GM23248 (cell line): ENCODE measurements at places on chromosomes 5 and 9. TPM values are rescaled to one million over a fixed set of nuclear protein-coding genes. Genes with fewer than 3 reads are reported as not detected.

The GPX8 gene
- total RNA-seq = 233 and 241 TPM in 2 replicates

The CCNJL gene
- total RNA-seq = 0.43 TPM in 1 of 2 replicates, not detected in the other

The NRG2 gene
- not detected in 2 replicates for total RNA-seq

The C6 gene
- total RNA-seq = not detected in 2 replicates

The DPYSL3 gene
- 34.3 and 42.8 TPM in 2 replicates for total RNA-seq

The ANXA2R gene
- 0.13 and 1.2 TPM in 2 replicates for total RNA-seq

The BASP1 gene
- total RNA-seq = 121 and 124 TPM in 2 replicates

The GFRA3 gene
- total RNA-seq = not detected in 2 replicates

The KIF24 gene
- total RNA-seq = 1.1 and 1.6 TPM in 2 replicates

The C8G gene
- not detected in 2 replicates for total RNA-seq

The SLC6A3 gene
- not detected in 2 replicates for total RNA-seq

- peaks cover 6% of the 10 kb centered on the region; the same call in 1 of the 2 replicates for H3K36me3 ChIP-seq
- H3K4me1 ChIP-seq = no peaks in the 10 kb centered on the region
- no peaks in the 10 kb centered on the region for H3K27me3 ChIP-seq
- no peak overlapping the region for H3K27ac ChIP-seq
Observed at GRCh38 chr9:35976726-35977125, 18.8 kb upstream of the OR2S2 start.

- H3K27me3 ChIP-seq = no peaks in the 10 kb centered on the region
- no peak overlapping the region for H3K27ac ChIP-seq
- H3K4me3 ChIP-seq = no peak overlapping the region
- no peaks in the 10 kb centered on the region for H3K36me3 ChIP-seq
- no peak for DNase-seq
- H3K4me1 ChIP-seq = no peaks in the 10 kb centered on the region
Observed at GRCh38 chr9:130590305-130590704, 10.9 kb downstream of the FUBP3 start.

- no peak for DNase-seq
- H3K4me3 ChIP-seq = no peak overlapping the region
- H3K27me3 ChIP-seq = peaks cover 14% of the 10 kb centered on the region
Observed at GRCh38 chr5:180128671-180129261, 57.2 kb upstream of the RNF130 start.

DNA sequence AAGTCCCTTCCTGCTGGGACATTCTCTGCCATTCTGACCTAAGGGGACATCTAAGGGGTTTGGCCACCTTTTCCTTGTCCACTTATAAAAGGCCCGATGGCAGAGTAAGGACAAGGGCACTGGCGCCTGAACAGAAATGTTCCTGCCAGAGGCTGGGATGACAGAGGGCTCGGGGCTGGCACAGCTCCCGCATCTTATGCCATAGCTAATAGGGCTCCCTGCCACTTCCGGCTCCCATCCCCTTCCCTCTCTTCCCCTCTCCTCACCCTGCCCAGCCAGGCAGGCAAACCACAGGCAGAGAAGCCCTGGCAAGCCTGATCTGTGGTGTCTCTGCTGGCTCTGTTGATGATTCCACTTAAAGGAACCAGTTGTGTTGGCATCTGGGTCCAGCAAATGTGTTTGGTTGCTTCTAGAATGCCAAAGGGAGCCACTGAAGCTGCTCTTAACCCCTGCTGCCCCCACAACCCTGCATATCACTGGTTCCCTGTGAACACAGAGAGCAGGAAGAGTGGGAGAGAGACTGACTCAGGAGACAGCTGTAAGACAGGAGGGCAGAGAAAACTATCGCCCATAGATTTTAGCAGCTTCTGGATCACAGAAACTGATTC, 18.4 kb upstream of the ADRA1B start:
- no peaks in the 10 kb centered on the region for H3K36me3 ChIP-seq
- no peak overlapping the region for H3K4me3 ChIP-seq
- DNase-seq = peak; percentile 28
- H3K27me3 ChIP-seq = no peaks in the 10 kb centered on the region

DNA sequence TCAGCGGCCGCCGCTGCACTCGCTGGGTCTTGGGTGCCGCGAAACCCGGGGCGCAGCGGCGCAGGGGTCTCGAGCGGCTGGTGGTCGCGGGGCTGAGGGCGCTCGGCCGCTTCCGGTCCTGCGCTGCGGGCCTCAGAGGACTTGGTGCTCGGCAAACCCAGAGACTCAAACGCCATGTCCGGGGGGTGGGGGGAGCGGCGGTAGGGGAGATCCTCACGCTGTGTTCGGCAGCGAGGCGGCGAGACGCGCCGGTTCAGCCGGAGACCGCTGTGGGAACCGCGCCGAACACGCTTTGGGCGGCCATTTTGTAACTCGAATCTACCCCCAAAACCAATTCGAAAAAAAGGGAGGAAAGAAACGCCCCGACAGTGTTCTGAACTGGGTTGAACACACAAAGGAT, 317.5 kb upstream of the CDH18 start:
- no peaks in the 10 kb centered on the region for H3K36me3 ChIP-seq
- H3K27me3 ChIP-seq = no peaks in the 10 kb centered on the region
- H3K4me1 ChIP-seq = no peaks in the 10 kb centered on the region
- no peak overlapping the region for H3K4me3 ChIP-seq

DNA sequence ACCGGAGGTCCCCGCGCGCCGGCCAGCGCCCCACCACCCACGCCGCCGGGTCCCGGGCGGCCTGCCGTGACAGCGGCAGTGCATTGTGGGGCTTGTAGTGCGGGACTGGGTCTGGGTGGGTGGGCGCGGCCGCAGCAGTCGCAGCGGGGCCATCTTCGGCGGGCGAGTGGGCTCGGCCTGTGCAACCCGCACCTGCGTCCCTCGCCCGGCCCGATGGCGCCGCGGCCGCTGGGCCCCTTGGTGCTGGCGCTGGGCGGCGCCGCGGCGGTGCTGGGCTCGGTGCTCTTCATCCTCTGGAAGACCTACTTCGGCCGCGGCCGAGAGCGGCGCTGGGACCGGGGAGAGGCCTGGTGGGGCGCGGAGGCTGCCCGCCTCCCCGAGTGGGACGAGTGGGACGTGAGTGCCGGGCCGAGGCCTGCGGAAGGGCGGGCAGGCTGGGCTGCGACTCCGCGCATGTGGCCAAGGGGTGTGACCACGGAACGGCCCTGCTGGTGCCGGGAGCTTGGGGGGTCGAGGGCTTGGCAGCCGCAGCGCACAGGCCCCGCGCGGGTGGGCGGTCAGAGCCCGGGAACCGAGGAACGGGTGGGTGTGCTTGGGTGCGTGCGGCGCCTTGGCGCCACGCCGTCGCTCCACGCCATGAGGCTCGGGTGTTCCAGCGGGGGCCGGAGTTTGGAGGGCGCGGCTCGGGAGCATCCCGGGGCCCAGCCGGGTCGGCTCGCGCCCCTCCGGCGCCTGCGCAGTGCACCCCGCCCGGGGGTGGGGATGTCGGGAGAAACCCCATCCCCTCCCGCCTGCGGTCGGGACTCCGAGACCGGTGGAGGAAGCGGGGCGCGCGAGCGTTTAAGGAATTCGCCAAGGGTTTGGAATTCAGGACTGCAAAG, at the start of gene ARL10:
TSS of gene ARL10 (plus strand) at position 137 of the 881 bp plus-strand sequence. CDS start at position 214, 77 bp downstream.
- no peaks in the 10 kb centered on the region for H3K4me1 ChIP-seq
- H3K36me3 ChIP-seq = 0 out of 2 replicates have a peak, but pooled peaks cover 7% of the 10 kb centered on the region
- H3K27ac ChIP-seq = peak within 1 kb of the TSS; percentile 74
- H3K4me3 ChIP-seq = peak within 1 kb of the TSS; percentile 78

DNA sequence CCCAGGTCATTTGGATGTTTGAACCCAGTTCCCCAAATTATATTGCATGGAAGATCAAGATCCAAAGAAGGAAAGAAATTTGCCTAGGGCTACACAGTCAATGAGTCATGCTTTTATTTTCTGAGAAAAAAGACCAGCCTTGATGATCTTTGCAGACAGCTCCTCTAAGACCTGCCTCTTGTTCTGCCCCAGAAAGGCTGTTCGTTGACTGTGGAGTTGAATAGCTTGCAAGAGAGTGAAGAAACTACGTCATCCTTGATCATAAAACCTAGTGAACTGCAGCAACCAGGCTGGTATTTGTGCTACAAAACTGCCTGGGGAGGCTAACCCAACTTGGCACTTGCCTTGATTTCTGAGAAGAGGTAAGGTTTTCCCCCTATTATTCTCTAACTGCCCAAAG, 263.9 kb downstream of the PAPPA start:
- DNase-seq = peak; percentile 15
- no peaks in the 10 kb centered on the region for H3K27me3 ChIP-seq
- no peak overlapping the region for H3K4me3 ChIP-seq
- H3K36me3 ChIP-seq = no peaks in the 10 kb centered on the region

DNA sequence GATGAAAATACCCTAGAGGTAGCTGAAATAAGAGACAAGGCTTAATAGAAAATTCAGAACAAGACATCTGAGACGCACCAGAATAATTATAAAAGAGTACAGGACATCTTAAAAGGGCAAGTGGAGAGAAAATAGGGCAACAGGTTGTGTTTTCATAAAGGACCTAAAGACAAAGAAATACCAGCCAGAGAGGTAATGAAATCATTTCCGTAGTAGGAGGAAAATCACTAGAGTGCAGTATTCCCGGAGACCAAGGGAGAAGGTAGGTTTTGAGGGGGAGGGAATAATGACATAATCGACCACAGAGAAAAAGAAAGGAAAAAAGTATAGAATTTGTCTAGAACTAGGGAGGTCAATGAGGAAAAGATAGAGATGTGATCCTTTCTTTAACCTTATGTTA, 26.2 kb upstream of the CTNNAL1 start:
- H3K27ac ChIP-seq = no peak overlapping the region
- no peaks in the 10 kb centered on the region for H3K27me3 ChIP-seq
- H3K4me3 ChIP-seq = no peak overlapping the region
- H3K36me3 ChIP-seq = peaks cover 13% of the 10 kb centered on the region; the same call in 1 of the 2 replicates

GRCh38 chr5:169728-170094, 21.6 kb upstream of the LRRC14B start:
- no peak overlapping the region for H3K4me3 ChIP-seq
- peaks cover 5% of the 10 kb centered on the region for H3K27me3 ChIP-seq
- no peaks in the 10 kb centered on the region for H3K36me3 ChIP-seq

DNA sequence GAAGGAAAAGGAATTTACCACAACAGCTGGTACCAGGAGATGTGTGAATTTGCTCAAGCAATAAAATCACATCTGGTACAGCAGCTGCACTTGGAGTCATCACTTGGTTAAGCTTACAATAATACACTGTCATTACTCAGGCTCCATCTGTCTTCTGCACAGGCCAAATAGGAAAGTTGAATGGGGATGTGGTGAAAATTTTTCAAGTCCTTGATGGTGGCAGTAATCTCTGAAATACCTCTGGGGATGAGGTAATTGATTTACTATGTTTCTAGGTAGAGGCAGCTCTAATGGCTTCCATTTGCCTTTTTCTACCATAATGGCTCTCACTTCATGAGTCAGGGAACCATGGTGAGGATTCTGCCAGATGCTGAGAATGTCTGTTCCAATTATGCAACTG, 206.8 kb upstream of the ATP10B start:
- no peaks in the 10 kb centered on the region for H3K36me3 ChIP-seq
- no peak for DNase-seq
- no peak overlapping the region for H3K27ac ChIP-seq
- no peak overlapping the region for H3K4me3 ChIP-seq
- H3K4me1 ChIP-seq = no peaks in the 10 kb centered on the region

DNA sequence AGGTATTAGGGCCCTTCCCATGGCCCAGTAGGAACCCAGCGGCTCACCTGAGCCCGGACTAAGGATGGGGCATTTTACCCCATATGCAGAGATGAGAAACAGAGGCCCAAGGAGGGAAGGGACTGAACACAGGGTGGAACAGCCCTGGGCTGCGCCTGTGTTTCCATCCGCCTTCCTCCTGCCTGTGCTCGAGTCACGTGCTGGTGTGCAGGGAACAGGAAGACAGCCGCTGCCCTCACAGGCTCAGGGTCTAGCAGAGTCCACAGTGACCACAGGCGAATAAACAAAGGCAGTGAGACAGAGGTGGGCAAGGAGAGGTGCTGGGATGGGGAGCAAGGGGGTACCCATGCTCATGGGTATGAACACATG, 129.4 kb downstream of the C9orf50 start:
- no peaks in the 10 kb centered on the region for H3K36me3 ChIP-seq
- H3K27me3 ChIP-seq = no peaks in the 10 kb centered on the region
- H3K27ac ChIP-seq = no peak overlapping the region
- H3K4me1 ChIP-seq = peaks cover 53% of the 10 kb centered on the region
- no peak for DNase-seq

GRCh38 chr5:95941756-95942155, 19.9 kb downstream of the ELL2 start:
- no peak for DNase-seq
- peaks cover 86% of the 10 kb centered on the region for H3K4me1 ChIP-seq
- H3K27me3 ChIP-seq = no peaks in the 10 kb centered on the region
- H3K27ac ChIP-seq = peak overlapping the region; percentile 15
- H3K36me3 ChIP-seq = peaks cover 79% of the 10 kb centered on the region
- peak overlapping the region; percentile 22; the same call in 1 of the 2 replicates for H3K4me3 ChIP-seq

DNA sequence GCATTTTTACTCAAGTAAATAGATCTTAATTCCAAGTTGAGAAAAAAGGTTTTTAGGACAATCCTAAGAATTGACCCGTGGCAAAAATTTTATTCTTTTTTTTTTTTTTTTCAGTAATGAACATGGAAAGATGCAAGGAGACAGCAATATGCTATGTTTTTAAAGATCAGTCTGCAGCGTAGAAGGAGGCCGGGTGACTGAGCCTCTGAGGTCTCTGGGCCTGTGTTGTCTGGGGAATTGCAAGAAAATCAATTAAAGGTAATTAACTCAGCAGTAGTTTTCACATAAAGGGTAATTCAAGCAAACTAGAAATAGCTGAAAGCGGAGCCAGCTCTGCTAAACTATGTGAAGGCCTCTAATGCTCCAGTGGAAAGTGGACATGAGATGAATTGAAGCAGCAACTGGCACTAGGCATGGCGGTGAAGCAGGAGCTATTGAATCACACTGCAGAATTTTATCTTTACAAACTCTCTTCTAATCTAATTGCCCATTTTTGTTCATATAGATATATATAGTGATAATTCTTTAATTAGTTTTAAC, 285.2 kb upstream of the ITGA1 start:
- H3K4me1 ChIP-seq = no peaks in the 10 kb centered on the region
- H3K36me3 ChIP-seq = no peaks in the 10 kb centered on the region
- H3K27me3 ChIP-seq = peaks cover 5% of the 10 kb centered on the region; the same call in 1 of the 2 replicates
- H3K4me3 ChIP-seq = no peak overlapping the region
- DNase-seq = no peak

DNA sequence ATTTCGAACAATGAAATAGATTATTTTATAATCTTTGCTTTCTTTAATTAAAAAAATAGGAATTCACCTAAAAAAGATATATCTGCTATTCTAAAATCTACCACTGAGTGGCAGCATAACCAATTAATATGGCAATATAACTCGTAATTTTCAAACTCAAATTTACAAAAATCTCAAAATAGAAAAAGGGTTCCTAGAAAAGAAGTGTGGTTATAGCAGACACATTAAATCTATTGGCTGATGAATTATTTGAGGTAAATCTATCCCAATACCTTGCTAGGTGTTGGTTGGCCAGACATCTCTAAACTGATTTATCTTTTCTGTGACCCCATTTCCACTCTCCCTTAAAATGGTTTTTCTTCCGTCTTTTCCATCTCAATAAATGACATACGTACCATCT, 30.2 kb upstream of the NRG2 start:
- no peak overlapping the region for H3K4me3 ChIP-seq
- H3K4me1 ChIP-seq = no peaks in the 10 kb centered on the region
- peaks cover 10% of the 10 kb centered on the region; the same call in 1 of the 2 replicates for H3K27me3 ChIP-seq
- no peak overlapping the region for H3K27ac ChIP-seq

- 0 out of 2 replicates have a peak, but pooled peaks cover 4% of the 10 kb centered on the region for H3K4me1 ChIP-seq
- DNase-seq = no peak
- H3K4me3 ChIP-seq = no peak overlapping the region
- H3K27ac ChIP-seq = no peak overlapping the region
- peaks cover 90% of the 10 kb centered on the region for H3K27me3 ChIP-seq
- no peaks in the 10 kb centered on the region for H3K36me3 ChIP-seq
Observed at GRCh38 chr5:88664645-88665044, 218.3 kb downstream of the MEF2C start.
